Activated CD4-positive, CD25-positive, alpha-beta regulatory T cell (primary cell): ENCODE measurements at places on chromosomes 11 and 22.

- DNase-seq = no peak
Observed at GRCh38 chr11:104127828-104128227, 36.1 kb downstream of the PDGFD start.

GRCh38 chr11:4932751-4933150 is 8.6 kb upstream of the OR51G1 start:
- no peak for DNase-seq

DNA sequence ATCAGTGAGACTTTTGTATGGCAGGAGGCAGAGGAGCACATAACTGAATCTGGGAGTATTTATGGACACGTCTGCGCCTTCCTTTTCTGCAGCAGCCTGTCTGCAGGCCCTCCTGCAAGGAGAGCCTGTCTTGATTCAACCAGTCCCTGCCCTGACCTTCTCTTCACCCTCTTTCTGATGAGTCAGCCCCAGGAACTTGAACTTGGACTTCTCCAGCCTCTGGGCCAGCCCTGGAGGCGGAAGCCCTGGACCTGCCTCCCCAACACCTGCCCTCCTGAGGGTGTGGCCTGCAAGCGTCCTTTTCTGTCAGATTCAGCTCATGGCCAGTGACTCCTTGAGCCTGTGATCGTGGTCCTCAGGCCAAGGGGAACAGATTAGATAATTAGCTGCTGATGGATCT is 20.0 kb downstream of the DAGLA start:
- DNase-seq = no peak

DNA sequence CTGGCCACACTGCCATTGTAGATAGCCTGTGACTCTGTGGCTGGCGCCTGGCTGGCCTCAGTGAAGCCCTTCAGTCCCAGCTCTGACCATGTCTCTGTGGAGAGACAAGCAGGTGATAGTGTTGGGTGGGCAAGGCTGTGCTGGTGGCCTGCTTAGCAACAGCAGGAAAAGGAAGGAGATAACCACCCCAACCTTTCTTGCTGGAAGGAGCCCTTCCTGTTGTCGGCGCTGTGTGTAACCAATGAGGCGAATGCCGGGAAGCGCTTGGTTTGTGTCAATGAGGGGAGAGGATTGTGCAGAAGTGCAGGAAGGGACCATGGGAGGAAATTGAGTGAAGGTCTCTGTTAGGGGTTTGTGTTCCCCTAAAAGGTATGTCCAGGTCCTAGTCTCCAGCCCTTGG is 27.3 kb downstream of the PARVB start:
- DNase-seq = no peak

GRCh38 chr11:132422722-132423121 is 1052.3 kb downstream of the NTM start:
- no peak for DNase-seq

GRCh38 chr11:65445604-65446445 is 23.2 kb downstream of the NEAT1 start:
- DNase-seq = no peak

GRCh38 chr22:43852573-43853327 is 9.6 kb downstream of the SULT4A1 start:
- DNase-seq = no peak
